ENCODE measurements at places on chromosomes 6 and 20.
A peak's percentile ranks its signal among the peaks of the same experiment; 100 is the strongest.

GRCh38 chr6:65988006-65988405 is 281.0 kb upstream of the EYS start:
- DNase-seq: no peak

- DNase-seq: no peak
Measured at GRCh38 chr6:166202321-166202733, 34.7 kb upstream of the TBXT start.

GRCh38 chr6:148235446-148235845 is 107.2 kb upstream of the SASH1 start:
- DNase-seq: no peak

DNA sequence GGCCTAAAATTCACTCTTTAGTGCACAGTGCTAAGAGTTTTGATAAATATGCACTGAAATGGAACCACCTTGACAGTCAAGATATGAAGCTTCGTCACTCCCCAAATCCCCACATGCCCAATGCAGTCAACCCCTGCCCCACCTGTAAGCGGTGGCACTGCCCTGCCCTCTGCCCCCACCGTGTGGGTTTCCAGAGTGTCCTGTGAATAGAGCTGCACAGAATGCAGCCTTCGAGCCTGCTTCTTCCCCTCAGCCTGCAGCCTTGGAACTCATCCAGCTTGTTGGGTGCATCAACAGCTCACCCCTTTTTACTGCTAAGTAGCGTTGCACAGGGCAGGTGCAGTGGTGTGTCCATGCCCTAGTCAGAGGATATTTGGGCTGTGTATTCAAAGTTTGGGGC is 216.3 kb downstream of the SYNDIG1 start:
- DNase-seq: no peak

GRCh38 chr20:54132612-54133433 is 41.0 kb downstream of the CYP24A1 start:
- DNase-seq: no peak

GRCh38 chr6:32833664-32834063 is 4.9 kb downstream of the TAP2 start:
- no peak for DNase-seq

DNA sequence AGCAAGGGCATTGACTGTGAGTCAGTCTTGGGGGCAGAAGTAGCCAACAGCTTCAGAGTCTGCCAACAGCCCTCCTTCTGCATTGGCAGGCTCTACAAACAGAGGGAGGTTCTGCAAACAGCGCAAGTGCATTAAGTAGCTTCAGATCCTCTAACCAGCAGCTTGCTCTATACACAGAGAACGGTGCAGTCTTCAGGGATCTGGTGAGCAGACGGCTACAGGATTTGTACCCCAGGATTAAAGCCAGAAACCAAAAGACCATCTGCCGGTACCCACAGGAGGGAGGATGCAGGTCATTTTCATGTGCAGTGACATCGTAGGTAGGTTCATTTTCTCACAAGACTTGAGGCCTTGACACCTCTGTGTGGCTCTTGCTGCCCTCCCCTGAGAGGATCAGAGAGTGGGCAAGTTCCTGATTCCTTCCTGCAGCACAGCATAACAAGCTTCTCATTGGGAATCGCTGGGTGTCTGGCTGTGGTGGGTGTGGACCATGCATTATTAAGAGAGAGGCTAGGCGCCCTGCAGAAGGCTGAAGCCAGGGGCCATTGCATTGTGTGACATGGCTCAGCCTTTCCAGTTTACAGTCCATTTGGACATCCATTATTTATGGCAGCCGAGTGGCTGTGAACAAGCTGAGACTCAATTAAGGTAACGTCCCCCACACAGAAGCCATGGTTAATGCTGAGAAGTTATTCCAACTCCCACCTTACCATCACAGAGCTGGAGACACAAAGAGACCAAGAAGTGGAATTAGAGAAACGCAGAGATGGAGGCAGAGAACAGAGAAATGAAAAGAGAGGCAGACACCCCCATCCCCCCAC is 250.0 kb downstream of the LRFN2 start:
- no peak for DNase-seq

- no peak for DNase-seq
Measured at GRCh38 chr6:167572841-167573271, 248.0 kb downstream of the TTLL2 start.

- DNase-seq: peak; percentile 53
Measured at GRCh38 chr6:36340618-36341454, 4.1 kb upstream of the BNIP5 start.

DNA sequence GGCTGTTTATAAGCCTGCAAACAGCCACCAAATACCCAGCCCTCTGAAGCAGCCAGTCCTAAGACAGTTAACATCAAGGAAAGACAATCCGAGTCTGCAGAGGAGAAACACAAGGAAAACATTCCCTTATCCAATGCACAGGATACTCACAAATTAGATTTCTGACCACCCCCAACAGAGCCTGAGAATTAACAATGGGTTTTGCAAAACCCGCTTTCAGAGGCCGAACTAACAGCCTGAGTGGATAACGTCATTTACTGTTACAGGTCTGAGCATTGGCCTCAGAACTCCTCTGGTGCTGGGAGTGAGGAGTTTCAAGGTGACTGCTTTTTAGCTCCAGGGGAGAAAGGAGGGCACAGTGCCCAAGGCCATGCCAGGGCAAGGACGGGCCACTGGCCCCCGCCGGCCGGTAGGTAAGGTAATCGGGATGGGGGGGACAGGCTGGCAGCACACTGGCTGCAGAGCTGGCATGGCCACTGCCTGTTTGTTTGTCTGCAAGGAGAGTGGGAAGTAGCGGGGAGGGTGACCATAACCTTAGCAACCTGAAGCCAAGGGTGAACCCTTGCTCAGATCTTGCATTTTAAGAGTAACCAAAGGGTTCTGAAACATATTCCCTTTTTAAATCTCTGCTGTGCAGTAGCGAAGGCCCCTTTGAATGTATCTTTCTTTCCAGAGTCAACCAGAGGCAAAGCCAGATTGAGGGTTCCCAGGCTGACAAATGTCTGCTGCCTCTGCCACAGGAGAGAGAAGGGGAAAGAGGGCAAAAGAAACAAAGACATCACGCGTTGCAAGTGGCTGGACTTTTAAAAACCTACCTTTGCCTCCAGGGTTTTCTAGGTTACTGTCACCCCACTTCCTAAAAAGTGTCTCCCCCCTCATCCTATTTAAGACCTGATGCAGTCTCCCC is 3.9 kb downstream of the ZMYND8 start:
- no peak for DNase-seq

- DNase-seq: peak; percentile 100
Measured at GRCh38 chr6:158666628-158667359, 16.9 kb downstream of the SYTL3 start.

DNA sequence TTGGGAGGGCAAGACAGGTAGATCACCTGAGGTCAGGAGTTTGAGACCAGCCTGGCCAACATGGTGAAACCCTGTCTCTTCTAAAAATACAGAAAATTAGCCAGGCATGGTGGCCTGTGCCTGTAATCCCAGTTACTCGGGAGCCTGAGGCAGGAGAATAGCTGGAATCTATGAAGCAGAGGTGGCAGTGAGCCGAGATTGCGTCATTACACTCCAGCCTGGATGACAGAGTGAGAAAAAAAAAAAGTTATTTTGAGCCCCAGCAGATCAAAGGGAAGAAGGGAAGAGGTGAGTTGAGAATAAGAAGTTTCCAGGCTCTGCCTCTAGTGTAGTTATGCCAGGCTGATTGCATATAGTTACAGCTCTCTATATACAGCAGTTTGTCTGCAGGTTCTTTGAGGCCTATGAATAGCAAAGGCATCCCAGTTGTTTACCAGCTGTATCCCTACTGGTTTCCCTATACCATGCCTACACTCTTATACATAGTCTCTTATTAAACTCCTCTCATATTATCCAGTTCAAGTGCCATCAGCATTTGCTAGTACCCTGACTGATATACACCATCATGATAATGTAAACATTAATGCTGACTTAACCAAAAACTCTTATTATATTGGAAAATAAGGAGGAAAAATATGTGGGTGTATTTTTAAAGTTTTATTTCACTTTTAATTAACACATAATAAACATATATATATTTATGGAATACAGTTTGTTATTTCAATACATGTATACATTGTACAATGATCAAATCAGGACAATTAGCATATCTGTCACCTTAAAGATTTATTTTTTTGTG is 823.6 kb upstream of the ADGRB3 start:
- DNase-seq: no peak

DNA sequence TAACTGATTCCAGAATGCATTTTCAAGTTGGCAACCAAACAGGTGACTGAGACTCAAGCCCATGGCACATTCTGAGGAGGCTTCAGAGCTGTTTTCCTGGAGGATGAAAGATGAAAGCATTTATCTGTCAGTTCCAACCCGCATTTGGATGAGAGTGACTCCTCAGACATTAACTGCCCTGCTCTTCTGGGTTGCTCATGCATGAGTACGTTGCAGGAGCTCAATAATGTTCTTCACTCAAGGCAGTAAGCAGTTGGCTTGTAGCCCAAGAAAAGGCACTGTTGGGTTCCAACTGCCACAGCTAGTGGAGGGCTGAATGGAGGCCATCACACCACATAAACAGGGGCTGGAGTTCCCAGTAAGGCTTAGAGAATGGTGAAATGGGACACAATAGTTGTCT is 155.3 kb downstream of the FUT9 start:
- no peak for DNase-seq

GRCh38 chr20:50202677-50203076 is 12.0 kb downstream of the CEBPB start:
- DNase-seq: no peak

DNA sequence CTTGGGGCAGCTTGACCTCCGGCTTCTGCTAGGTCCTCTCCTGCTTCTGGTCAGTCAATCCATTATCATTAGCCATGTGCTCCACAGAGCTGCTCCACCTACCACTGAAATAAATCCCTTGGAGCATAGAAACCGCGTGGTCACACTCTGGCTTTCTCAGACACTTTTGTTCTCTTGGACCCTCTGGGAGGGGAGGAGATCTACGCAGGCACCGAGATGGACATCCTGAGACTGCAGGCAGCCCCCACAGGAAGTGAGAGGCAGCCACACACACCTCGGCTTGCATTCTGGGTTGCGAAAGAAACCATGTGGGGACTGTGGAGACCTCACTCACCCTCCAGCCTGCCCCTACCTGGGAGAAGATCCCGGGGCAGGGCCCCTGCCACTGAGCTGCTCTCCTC is 79.5 kb downstream of the FYN start:
- DNase-seq: peak; percentile 40

- no peak for DNase-seq
Measured at GRCh38 chr20:47984437-47984836, 199.2 kb upstream of the SULF2 start.

DNA sequence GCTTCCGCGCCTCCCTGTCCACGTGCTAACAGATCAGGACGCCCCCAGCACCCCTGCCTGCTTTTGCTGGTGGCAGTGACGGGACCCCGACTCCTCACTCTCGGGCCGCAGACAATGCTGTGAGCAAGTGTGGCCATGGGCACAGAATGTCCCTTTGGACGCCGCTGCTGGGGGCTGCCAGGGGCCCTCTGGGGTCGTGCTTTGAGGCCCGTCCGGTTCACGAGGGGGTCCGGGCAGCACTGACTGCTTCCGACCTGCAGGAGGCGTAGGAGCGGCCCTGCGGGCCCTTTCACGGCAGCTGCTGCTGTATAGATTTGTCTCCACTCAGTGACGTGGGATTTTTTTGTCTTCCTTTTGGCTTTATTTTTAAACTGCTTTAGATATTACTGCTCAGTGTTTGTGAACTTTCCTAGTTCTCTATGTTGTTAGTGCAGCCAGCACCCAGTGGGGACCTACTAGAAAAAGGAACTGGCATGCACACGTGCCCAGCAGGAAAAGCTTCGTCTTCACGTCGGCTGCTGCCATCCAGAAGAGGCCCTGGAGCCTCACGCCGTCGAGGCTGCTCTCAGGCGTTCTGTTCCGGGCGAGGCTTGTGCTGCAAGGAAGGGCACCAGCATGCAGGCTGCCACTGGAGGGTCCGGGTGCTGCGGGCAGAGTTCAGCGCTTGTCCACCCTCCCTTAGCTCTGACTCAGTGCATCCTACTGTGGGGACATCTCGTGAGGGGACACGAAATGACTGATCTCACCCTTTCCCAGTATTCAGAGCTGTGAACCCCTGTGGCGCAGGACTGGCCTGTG is 21.7 kb downstream of the UCKL1 start:
- DNase-seq: no peak

- no peak for DNase-seq
Measured at GRCh38 chr6:170378502-170378901, 71.9 kb downstream of the FAM120B start.

DNA sequence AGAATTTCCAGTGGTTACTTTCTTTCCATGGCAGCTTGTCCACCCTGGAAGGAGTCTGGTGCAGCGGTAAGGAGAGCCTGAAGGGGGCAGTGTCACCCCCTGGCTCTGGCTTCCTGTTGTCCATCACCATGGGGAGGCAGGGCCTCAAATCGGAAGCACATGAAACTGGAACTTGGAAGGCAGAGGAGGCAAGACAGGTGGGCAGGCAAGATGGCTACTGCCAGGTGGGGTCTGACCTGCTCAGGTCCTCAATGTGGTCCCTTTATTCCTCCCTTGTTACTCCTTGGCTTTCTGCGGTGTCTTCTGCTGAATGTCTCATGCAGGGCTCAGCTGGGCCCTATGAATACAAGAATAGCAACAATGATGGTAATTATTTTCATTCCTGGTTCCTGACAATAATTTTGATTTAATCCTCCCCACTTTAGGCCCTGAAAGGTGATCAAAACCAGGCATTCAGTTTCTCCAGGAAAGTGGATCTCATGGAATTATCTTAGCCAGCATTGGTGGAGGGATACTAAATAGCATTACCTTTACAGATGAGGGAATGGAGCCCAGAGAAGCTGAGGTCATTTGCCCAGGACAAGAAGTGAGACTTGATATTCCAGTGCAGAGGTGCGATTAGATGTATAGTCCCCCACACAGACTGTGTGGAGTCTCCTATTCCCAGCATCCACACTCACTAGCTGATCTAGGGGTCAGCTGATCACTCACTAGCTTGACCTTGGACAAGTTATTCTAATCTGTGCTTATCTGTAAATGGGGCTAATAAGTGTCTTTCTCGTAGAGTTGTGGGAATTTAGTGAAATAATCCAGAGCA is 17.6 kb upstream of the SNAI1 start:
- DNase-seq: peak; percentile 48

- DNase-seq: no peak
Measured at GRCh38 chr6:122511193-122511924, 39.8 kb upstream of the SERINC1 start.
